Renal cortex interstitium (tissue), 15 donors: ENCODE measurements at places on chromosomes 13 and 19. TPM values are rescaled to one million over a fixed set of nuclear protein-coding genes. Genes with fewer than 3 reads are reported as not detected.

GRCh38 chr13:65857942-65858565, 1372.1 kb downstream of the PCDH9 start:
- no peak for DNase-seq

DNA sequence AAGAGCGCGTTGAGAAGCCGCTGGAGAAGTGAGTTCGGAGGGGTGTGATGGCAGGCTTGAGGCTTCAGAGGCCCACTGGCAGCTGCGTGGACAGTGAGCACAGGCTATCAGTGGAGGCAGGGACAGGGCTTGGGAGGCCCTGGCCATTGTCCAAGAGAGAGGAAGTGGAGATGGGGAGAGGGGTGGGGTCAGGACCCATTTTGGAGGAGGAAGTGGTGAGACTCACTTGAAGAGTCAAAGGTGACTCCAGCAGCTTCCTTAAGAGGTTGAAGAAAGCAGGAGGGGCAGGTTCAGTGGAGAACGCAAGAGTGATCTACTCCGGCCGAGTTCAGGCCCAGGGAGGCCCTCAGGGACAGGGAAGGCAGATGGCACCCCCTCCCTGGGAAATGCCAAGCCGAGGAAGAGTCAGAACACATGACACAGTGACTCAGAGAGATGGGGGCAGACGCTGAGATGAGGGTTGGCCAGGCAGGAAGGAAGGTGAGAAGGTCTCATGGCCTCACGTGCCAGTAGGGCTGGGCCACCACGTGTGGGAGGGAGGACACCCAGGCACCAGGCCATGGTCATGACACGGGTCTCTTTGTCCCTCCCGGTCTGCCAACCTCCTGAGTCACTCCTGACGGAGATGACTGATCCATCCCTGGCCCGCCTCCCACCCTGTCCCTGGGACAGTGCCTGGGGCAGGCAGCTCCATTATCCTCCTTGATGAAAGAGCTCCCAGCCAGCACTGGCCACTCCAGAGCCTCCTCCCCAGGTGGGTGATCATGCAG, 10.1 kb upstream of the CD22 start:
- DNase-seq = no peak

DNA sequence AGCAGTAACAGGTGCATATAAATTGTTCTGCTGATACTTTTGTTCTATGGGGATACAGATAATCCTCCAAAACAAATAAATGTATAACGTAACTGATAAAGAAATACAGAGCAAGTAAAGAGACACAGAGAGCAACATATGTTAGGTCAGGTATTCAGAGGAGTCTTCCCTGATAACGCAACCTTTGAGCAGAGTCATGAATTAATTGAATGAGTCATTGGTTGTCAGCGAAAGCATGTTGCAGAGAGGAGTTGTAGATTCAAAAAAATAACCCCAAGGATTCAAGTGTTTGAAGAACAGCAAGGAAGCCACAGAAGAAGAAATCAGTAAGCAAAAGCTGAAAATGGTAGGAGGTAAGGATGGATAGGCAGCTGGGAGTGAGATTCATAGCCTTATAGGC, 245.2 kb downstream of the TBC1D4 start:
- DNase-seq = no peak

DNA sequence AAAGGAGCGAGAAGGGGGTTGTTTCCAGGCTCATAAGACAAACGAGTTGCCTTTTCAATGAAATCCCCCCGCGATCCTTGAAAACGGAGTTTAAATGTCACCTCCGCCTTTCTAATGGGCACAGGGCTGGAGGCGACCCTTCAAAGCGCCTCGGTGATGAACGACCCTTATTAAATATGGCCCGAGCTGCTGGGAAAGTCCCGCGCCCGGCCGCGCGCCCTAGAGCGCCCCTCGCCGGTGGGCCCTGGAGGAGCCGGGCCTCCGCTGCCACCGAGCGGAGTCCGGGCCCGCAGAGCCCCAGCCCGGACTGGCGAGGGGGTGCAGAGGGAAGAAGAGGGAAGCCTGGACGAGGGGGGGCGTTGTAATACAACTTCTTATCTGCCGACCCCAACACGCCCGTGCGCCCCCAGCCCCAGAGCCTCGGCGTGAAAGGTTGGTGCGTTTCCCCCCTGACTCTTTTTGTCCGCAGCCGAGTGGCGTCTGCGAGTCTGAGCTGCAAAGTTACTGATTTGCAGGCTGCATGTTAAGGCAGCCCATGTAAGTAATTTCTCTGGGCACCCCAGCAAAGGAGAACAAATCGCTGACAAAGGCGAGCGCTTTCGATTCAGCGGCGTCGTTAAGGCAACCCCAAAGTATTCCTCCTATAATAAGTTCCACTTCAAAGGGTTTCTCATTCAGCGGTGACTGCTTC, 11.9 kb downstream of the ZIC5 start:
- no peak for DNase-seq

DNA sequence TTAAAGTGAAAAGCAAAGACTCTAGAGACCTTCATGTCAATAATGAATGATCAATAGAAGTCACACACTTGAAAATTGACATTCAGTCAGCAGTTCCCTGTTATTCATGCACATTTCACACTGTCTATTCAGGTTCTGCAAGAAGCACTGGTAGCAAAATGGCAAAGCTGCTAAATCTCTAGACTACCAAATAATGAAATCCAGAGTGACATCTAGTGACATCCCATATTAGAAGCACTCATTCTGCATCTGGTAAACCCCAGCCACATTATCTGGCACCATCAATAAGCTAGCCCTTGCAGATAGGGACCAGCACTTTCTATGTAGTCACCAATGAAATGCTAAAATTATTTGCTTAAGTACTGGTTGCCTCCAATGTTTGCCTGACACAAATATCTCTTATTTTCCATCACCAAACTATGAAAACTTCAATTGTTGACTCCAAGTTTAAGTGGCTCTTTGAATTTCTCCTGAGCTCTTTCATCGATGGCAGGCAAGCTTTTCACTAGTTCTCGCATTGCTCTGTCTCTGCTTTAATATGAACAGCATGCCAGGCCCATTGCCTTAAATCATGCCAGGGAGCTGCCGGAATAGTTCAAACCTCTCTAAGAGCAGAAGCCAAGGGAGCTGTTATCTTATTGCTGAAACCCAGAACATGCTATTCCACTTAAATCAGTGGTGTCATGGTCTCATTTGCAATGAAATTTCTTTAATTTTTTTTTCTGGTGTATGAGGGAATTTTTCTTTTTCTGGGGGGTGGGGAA, 409.9 kb downstream of the MZT1 start:
- DNase-seq = no peak

- DNase-seq = no peak
These were observed 61.6 kb downstream of the CEBPG start for GRCh38 chr19:33434886-33435705.

Gene CEACAM8
- 0.32 TPM for polyA plus RNA-seq

Gene WDR62
- 5.0 TPM for polyA plus RNA-seq

Gene KCNK6
- polyA plus RNA-seq = 3.1 TPM

Gene CGB1
- polyA plus RNA-seq = not detected
